ENCODE measurements at places on chromosomes 13 and 19. TPM values are rescaled to one million over a fixed set of nuclear protein-coding genes. Genes with fewer than 3 reads are reported as not detected.

PLA2G4C gene
- 2.7 TPM for total RNA-seq

RNF17 gene
- 0.30 TPM for total RNA-seq

NKG7 gene
- total RNA-seq, result not detected

ZNF575 gene
- total RNA-seq, result 0.08 TPM

EPSTI1 gene
- total RNA-seq, result 1.1 TPM

ZNF723 gene
- not detected for total RNA-seq

CRB3 gene
- 0.08 TPM for total RNA-seq

LSM14A gene
- total RNA-seq, result 130 TPM

KIR2DL4 gene
- total RNA-seq, result not detected

ADM5 gene
- 0.59 TPM for total RNA-seq

FAM124A gene
- 0.30 TPM for total RNA-seq

C19orf81 gene
- total RNA-seq, result not detected

CACNA1A gene
- 5.0 TPM for total RNA-seq

KLF16 gene
- total RNA-seq, result 0.94 TPM

PRSS57 gene
- total RNA-seq, result not detected

EFNA2 gene
- total RNA-seq, result not detected

PRR20D gene
- total RNA-seq, result not detected

CABP5 gene
- not detected for total RNA-seq

LGALS14 gene
- total RNA-seq, result 0.08 TPM

USHBP1 gene
- 1.1 TPM for total RNA-seq

ASPDH gene
- not detected for total RNA-seq

KLHL1 gene
- total RNA-seq, result not detected

ZNF793 gene
- total RNA-seq, result 2.2 TPM

CEACAM6 gene
- total RNA-seq, result not detected

SHC2 gene
- 4.1 TPM for total RNA-seq
